ENCODE measurements at places on chromosomes 4 and X. TPM values are rescaled to one million over a fixed set of nuclear protein-coding genes. Genes with fewer than 3 reads are reported as not detected.

The DCAF4L1 gene
- not detected for total RNA-seq

The EOLA2 gene
- 11.7 TPM for total RNA-seq

The SMIM31 gene
- not detected for total RNA-seq

The PPEF1 gene
- total RNA-seq: 0.09 TPM

The RPL9 gene
- total RNA-seq: 516 TPM

The CTAG1B gene
- total RNA-seq: not detected

The IL9R gene
- not detected for total RNA-seq

The CHST7 gene
- 7.2 TPM for total RNA-seq

The ZDHHC15 gene
- total RNA-seq: under 0.01 TPM

The CABS1 gene
- not detected for total RNA-seq

The PROM1 gene
- not detected for total RNA-seq

The TMSB15B gene
- 4.9 TPM for total RNA-seq

The USP9X gene
- 78.2 TPM for total RNA-seq

The GAGE2A gene
- not detected for total RNA-seq

The NFXL1 gene
- total RNA-seq: 7.3 TPM

The MID1 gene
- 26.5 TPM for total RNA-seq

The GPR78 gene
- 0.63 TPM for total RNA-seq

The KLF8 gene
- 2.4 TPM for total RNA-seq

The EIF2S3 gene
- total RNA-seq: 239 TPM

The KCTD8 gene
- total RNA-seq: not detected

The STATH gene
- not detected for total RNA-seq

The CLNK gene
- total RNA-seq: not detected

The UVSSA gene
- 6.9 TPM for total RNA-seq

All from bronchial smooth muscle cell (primary cell).